Subcutaneous preadipocyte (primary cell): ENCODE measurements at places on chromosomes 4 and X. TPM values are rescaled to one million over a fixed set of nuclear protein-coding genes. Genes with fewer than 3 reads are reported as not detected.

Gene PDGFC
- 22.4 and 70.4 TPM in 2 replicates for total RNA-seq

Gene IL2RG
- total RNA-seq = not detected in 2 replicates

Gene TBC1D14
- 28.3 and 32.3 TPM in 2 replicates for total RNA-seq

Gene ASB5
- under 0.01 TPM in 2 replicates for total RNA-seq

Gene ATP7A
- 6.2 and 7.0 TPM in 2 replicates for total RNA-seq

Gene CENPVL1
- under 0.01 TPM in 1 of 2 replicates, not detected in the other for total RNA-seq

Gene PKD2
- 41.9 and 45.0 TPM in 2 replicates for total RNA-seq
